WERI-Rb-1 (cell line): ENCODE measurements at places on chromosomes 6 and 20.

- peak; percentile 47 for DNase-seq
These were observed 1.2 kb downstream of the TGIF2 start for GRCh38 chr20:36574366-36575135.

DNA sequence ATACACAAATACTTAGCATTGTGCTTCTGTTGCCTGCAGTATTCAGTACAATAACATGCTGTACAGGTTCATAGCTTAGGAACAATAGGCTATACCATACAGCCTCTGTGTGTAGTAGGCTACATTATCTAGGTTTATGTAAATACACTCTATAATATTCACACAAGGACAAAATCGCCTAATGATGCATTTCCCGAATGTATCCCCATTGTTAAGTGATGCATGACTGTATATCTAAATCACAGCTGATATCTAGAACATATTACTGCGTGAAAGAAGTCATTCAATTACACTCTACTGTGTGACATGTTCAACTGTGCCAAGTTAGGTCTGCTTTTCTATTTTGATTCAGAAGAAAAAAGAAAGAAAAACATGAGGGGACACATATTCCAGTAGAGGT, 633.5 kb downstream of the RFPL4B start:
- DNase-seq, result no peak

- no peak for DNase-seq
These were observed 207.5 kb downstream of the CLIC5 start for GRCh38 chr6:45808042-45808645.

GRCh38 chr6:47414423-47415167, 63.0 kb upstream of the CD2AP start:
- DNase-seq, result no peak

DNA sequence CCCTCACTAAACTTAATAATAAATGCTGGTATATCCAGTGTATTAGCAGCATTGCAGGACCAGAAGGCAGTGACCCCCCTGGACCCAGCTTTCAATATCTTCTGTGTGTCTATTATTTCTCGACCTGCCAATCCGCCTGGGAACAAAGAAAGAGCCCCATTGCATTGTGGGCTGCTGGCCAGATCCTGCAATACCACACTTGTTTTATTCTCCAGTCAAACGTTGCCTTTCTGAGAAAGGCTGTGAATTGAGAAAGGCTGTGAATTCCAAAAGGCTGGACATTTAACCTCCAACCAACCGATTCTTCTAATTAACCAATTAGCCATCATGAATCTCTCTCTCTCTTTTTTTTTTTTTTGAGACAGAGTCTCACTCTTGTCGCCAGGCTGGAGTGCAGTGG, 1.5 kb upstream of the MTO1 start:
- DNase-seq, result no peak

GRCh38 chr6:6697620-6698019, 109.1 kb downstream of the LY86 start:
- DNase-seq, result peak; percentile 97

GRCh38 chr6:169912266-169913095, 161.1 kb downstream of the ERMARD start:
- DNase-seq, result no peak

DNA sequence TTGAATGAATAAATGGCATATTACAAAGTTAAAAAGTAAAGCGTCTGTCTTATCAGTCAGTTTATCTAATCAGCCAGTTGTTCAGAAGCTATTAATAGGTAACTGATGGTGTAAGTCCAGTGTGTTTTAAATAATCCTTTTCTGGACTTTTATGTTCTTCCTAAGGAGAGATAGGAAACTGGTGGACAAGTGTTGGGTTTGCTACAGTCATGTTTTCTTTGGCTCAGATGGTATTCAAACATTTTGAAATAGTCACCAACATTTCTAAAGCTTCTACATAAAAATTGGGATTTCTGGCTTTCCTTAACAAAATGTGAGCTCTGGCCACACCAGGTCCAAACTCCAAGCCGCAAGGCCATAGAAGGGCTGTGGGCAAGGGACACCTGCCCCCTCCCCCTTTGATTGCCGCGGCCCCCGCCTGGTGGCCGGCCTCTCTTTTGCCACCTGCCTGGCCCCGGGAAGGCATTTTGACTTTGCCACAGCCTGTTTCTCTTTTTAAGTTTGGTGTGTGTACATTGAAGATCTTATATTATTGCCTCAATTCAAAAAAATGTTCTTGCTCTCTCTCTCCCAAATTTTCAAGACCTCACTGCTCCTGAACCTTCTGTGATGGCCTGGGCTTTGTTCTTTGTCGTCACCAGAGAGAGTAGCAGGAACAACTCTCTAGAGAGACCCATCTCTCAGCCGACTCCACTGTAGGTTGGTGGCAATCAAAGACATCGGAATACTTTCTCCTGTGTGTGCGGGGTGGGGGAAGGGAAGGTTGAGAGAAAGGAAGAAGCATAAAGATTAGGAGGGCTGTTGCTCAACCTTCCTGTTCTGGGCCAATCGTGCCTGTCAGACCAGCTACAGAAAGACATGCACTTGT, 84.0 kb upstream of the ZNF217 start:
- DNase-seq, result peak; percentile 13

- DNase-seq, result no peak
These were observed 40.5 kb downstream of the DSE start for GRCh38 chr6:116411284-116411623.

DNA sequence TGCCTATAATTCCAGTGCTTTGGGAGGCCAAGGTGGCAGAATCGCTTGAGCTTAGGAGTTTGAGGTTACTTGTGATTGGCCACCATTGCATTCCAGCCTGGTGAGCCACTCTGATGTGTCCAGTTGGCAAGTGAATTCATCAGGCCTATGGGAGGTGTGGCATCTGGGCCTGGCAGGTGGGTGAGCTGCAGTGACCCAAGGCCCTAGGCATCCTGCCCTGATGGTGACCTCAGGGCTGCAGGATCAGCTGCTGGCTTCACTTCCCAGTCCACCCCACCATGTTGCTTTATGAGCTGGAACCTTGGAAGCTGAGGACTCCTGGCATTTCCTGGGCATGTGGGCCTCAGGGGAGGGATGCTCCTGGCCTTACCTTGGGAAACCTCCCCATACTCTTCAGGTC, 20.5 kb downstream of the RSPH9 start:
- no peak for DNase-seq

DNA sequence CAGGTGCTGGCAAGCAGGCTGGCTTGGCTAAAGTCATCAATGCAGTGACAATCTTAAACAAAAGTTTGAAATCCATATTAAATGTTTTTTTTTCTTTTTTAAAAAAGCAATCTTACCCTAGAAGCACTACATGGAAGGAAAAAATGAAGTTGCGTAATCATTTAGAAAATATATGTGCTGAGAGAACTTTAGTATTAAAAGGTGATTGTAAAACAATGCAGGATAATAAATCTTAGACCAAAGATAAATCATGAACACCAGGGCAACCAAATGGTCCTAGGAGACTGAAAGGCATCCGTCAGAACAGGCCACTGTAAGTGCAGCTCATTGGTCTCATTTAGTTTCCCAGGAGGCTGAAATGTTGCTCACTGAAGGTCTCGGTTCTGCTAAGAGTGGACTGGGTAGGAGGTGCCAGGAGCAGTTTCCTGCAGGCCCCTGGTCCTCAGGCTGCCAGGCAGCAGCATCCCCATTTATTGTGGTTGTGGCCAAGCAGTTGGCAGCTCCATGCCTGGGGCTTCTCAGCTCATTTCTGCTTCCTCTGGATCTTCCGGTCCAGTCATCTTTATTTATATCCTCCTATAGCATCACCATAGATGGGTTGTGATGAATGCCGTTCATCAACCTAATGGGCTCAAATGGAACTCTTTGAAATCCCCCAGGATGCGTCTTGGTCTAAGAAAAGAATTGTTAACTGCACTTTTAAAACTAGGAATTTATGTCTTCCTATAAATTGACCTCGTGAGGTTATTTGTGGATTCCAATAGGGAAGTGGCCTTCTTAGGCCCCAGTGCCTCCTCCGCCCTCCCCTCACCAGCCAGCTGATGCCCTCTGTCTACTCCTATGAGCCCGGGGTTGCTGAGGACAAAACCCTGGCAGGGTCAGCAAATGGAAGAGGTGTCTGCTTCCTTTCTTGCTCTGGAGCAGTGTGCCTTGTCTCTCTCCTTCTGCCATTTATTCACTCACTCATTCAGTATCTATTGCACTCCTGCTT, 269.0 kb downstream of the UST start:
- DNase-seq, result no peak

DNA sequence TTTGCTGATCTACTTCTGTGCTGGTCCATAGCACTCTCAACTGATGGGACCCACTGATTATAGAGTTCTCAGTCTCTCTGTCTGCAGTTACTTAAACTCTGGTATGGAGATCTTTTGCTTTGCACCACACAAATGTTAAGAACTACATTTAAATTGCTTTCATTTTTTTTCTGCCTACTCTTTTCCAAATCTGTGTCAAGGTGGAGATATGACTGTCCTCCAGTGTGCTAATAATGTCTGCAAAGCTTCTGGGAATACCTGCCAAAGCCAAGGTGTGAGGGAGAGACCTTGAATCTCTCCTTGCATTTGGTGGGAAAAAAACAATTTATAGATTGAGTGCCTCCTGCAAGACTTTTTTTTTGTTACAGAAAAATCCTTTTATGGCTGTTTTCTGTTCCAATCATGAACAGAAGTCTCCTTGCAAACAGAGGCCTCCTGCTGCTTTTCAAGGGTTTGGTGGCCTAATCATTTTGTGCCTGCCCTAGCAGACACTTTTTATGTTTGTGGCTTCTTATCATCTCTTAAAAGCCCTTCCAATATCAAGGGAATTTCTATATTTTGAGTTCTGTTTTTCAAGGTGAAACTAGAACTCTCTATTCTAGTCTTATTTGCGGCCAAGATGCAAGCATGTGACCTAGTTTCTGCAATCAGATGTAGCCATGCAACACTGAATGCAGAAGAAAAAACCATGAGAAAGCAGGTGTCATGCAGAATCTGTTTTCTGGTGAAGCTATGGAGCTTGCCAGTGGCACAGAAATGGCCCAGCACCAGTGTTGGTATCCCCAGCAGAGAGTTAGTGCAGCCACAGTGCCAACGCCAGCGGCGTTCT, 23.2 kb upstream of the AKIRIN2 start:
- no peak for DNase-seq

DNA sequence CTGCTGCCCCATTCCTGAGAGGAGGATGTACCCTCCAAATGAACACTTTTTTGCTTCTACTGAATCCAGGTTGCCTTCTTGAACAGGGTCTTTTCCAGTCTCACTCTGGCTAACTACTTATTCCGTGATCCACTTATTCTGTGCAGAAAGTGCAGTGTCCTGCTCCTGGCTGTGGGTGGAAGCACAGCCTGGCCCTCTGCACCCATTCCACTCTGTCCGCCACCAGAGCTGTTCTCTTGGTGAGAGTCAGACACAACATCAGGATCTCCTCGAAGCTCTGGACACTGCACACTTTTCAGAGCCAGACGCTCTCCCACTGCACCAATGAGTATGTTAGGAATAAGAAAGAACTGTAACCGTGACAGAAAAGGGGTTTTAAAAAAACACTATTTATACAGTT, 174.2 kb downstream of the MCHR2 start:
- DNase-seq, result peak; percentile 11

DNA sequence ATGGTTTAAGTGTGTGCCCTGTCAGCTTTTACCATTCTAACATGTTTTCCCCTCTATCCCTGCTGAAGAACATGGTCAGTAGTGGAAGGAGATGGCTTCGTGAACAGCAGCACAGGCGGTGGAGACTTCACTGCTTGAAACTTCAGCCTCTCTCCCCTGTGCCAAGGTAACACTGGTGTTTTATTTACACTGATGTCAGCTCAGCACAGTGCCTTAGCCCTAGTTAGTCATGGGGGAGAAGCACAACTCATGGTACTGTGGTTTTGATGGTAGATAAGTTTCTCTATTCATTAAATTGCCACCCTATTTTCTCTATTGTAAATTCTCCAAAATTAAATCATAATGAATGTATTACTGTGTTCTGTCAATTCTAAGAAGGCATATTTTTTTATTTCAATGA, 56.6 kb downstream of the MTHFD1L start:
- no peak for DNase-seq

DNA sequence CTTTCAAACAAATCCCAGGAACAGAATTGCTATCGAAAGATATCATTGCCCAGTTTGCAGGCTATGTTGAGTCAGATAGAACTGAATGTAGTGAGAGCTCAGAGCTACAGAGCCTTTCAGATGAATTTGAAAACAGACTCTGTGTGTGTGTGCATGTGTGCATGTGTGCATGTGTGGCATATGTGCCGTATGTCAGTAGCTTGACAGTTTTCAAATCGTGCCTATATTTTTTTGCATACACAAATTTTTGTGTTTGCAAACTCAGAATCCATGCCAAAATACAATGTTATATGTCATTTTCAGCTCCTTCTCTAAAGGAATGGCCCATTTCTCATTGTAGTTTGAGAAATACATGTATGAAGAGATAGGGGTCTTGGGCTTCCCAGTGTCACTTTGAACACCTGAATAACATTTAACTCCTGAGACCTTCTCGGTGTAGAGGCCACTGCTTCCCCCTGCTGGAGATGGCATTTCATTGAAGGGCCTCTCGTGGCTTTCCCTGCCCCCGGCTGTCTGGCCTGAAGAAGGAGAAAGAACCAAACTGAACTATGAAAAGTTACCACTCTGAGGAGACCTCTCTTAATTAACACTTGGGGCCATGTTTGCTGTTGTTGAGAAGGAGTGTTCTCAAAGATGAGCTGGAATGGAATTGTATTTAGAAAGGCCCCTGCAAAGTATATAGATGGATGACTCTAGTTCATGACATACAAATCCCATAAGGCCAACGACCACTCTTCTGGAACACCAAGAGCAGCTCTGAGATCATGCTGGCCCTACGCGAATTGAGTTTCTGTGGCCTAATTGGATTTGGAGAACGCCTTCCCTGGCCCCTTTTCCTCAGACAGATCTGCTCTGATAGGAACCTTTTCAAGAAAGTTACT, 58.7 kb downstream of the VAPB start:
- peak; percentile 66 for DNase-seq

GRCh38 chr6:107670792-107671199, 153.3 kb downstream of the SCML4 start:
- DNase-seq, result no peak

- DNase-seq, result no peak
These were observed 57.9 kb downstream of the ITCH start for GRCh38 chr20:34420975-34421374.

- DNase-seq, result no peak
These were observed 1027.6 kb downstream of the EYS start for GRCh38 chr6:64679416-64679815.

DNA sequence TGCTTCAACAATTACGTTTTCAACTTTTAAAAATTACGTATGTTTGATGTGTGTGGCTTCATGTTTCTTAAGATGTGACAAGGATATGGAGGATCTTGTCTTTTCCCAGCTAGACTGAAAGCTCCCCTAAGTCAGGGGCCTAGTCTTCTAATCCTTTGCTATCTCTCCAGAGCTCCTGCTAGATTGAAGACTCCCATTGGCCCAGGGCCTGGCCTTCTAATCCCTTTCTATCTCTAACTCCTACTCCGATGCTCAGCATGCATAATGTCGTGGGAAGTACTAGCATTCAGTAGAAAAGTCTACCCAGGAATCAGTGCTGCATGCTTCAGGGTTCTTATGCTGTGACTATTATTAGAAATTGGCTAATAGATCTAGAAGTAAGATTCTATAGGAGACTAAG, 144.8 kb upstream of the SUPT3H start:
- peak; percentile 77 for DNase-seq
